ENCODE measurements at places on chromosomes 7 and 10.

- DNase-seq = no peak
Measured at GRCh38 chr7:27763983-27764508, 24.1 kb downstream of the TAX1BP1 start.

- no peak for DNase-seq
Measured at GRCh38 chr7:150939466-150939865, 38.7 kb downstream of the KCNH2 start.

- DNase-seq = peak; percentile 81
Measured at GRCh38 chr7:125355899-125356298, 426.3 kb upstream of the POT1 start.

- no peak for DNase-seq
Measured at GRCh38 chr10:120613180-120613579, 156.2 kb downstream of the PLPP4 start.

DNA sequence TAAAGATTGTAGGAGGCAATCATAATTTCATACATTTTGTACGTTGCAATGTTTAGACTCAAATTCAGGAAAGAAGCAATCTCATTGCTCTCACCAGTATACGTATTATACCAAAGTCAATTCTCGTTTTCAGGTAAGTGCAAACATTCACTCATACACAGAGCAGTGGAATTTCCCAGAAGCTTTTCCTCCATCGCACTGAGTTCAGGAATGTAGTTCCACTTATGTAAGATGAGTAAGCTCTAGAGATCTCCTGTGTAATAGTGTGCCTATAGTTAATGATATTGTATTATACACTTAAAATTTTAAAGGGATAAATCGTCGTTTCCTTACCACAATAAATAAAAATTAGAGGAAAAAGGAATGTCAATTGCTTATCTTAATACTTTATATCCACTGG, 470.8 kb upstream of the KCND2 start:
- no peak for DNase-seq

DNA sequence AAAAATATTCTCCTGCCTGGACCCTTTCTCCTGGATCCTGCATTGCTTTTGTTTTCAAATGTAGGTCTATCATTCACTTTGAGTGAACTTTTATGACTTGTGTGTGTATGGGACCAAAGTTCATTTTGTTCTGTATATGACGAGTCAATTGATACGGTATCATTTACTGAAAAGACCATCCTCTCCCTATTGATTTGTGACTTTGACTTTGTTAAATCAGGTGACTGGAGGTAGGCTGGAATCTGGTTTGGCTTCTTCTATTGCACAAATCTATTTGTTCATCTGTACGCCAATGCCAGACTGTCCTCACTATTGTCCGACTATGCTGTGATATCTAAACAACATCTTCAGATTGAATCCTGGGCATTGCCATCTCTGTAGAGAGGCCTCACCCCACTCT, 5.3 kb upstream of the ARMS2 start:
- DNase-seq = no peak

GRCh38 chr10:12993595-12993994, 7.9 kb downstream of the CCDC3 start:
- DNase-seq = no peak

GRCh38 chr10:129123428-129123827, 343.6 kb upstream of the MGMT start:
- DNase-seq = no peak

GRCh38 chr7:33671531-33672262, 233.6 kb upstream of the BMPER start:
- DNase-seq = no peak

- no peak for DNase-seq
Measured at GRCh38 chr10:130737621-130738020, 573.9 kb downstream of the TCERG1L start.

GRCh38 chr7:55155351-55156117, 136.7 kb downstream of the EGFR start:
- no peak for DNase-seq

DNA sequence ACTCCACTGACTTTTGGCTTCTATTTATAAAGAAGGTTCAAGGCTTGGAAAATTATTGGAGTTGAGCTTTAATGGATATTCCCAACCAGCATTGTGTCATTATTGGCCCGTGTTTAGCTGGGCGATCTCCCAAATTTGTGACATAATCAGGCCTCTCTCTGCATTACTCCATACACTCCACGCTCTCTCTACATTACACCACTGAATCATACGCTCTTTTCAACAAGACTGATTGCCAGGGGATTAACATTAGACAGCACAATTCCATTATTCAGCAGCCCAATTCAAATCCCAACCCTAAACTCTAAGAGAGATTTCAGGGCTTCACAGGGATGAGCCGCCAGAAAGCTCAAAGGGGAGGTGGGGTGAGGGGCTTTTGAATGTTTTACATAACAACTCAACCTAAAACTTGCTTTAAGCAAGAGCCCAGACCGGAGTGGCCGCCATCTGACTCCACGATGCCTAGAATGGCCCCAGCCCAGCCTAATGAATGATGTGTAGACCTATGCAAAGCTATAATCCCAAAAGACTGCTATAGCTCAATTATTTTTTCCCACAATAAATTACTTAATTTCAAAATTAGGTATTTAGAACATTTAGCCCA, 61.8 kb downstream of the FGFR2 start:
- no peak for DNase-seq

- DNase-seq = no peak
Measured at GRCh38 chr7:133562621-133563020, 309.7 kb downstream of the EXOC4 start.

DNA sequence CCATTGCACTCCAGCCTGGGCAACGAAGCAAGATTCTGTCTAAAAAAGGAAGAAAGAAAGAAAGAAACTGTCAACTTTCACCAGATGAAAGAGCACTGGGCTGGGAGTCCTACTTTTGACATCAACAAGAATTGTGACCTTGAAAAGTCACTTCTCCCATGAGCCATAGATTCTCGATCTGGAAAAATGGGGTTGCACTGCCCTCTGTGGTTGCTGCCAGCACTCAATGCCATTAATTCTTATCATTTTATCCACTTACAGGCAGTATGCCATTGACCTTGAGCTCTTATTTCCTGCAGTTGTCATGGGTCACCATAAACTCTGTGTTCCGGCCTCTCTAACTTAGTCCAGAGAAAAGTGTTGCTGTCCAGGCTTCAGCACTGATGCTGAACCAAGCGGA, 137.2 kb downstream of the NOC3L start:
- DNase-seq = no peak

- no peak for DNase-seq
Measured at GRCh38 chr7:47326808-47327207, 255.1 kb downstream of the TNS3 start.

DNA sequence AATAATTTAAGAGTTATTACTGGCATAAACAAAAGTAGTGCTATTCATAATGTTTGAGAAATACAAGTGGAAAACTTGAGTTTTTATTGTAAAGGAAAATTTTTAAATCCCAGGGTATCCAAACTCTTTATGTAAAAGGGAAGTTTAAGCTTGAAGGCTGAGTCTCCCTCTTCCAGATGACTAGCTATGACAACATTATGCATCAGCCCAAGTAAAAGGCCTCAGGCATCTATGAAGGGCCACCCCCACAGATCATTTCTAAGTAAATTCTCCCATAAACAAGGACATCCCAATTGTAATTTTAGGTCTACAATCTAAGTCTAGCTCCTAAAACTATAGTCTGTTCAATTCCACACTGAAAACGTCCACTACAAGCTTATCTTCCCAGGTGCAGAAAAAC, 166.2 kb upstream of the STEAP1 start:
- DNase-seq = no peak

- DNase-seq = no peak
Measured at GRCh38 chr10:126917375-126917774, 12.1 kb downstream of the DOCK1 start.

DNA sequence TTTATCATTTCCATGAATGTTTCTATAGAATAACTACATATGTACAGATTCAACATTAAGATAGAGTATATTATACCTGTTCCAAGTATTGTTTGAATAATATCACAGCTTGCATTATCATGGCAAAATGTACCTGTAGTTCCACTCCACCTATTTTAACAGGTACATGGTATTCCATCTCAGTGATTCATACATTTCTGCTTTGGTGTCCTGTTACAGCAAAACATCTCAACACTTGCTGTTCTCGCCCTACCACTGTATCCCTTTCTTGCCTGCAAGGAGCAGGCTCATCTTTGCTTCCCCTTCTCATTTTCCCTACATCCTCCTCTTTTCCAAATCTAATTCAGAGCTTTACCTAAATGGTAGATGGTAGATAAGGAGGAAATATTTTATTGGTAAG, 27.1 kb upstream of the SGCE start:
- no peak for DNase-seq

DNA sequence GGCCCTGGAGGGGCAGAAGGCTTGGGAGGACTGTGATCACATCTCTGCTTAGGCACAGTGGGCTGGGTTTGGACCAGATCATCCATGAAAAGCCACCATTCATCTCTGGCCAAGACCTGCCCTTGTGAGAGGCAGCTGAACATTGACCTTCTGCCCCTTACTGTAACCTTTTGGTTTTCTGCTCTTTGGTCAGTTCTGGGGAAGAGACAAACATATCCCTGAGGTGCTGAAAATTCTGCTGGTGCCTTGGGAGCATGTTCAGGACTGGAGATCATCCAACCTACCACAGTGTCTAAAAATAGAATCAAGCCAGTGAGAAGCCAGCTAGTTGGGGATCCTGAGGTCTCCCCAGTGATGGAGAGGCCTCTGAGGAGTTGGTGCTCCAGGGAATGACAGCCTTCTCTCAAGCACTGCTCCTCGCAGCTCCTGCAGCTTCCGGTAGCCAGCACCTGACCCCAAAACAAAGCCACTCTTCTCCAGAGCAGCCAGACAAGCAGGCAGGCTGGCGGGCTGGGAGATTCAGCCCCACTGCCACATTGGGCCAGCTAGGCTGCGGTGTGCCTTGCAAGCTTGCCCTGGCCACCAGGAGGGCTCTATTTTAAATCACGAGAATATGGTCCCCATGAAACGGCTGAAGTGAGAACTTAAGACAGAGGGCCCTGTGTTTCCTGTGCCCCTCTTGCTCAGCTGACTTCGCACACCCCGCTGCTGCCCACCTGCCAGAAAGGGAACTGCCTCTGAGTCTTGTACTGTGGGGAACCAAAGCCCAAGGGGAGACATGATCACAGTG, 37.8 kb upstream of the UBE2H start:
- DNase-seq = no peak

DNA sequence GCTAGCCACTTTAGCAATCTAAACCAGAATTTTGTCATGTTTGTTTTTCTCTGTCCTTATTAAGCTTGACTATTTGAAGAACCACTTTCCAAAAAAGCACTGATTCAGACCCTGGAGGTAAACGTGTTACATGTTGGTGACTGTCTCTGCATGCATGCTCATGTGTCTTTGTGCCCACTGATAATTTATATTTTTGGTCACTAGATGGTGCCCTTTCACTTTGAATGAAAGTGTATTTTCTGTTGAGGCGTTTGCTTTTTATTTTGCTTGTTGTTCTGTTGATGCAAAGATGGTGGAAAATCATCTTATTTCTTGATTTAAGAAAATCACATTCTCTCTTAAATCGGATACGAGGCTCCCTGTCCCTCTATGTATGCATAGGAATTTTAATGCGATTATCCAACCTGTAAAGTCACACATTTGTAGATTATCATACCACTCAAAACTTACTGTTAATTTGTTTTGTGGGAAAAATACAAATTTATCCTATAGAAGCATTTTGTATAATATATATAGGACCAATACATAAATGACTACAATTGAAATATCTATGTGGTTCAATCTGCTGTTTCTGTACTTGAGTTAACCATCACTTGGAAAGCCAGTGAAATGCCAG, 269.3 kb downstream of the BICC1 start:
- DNase-seq = peak; percentile 59

DNA sequence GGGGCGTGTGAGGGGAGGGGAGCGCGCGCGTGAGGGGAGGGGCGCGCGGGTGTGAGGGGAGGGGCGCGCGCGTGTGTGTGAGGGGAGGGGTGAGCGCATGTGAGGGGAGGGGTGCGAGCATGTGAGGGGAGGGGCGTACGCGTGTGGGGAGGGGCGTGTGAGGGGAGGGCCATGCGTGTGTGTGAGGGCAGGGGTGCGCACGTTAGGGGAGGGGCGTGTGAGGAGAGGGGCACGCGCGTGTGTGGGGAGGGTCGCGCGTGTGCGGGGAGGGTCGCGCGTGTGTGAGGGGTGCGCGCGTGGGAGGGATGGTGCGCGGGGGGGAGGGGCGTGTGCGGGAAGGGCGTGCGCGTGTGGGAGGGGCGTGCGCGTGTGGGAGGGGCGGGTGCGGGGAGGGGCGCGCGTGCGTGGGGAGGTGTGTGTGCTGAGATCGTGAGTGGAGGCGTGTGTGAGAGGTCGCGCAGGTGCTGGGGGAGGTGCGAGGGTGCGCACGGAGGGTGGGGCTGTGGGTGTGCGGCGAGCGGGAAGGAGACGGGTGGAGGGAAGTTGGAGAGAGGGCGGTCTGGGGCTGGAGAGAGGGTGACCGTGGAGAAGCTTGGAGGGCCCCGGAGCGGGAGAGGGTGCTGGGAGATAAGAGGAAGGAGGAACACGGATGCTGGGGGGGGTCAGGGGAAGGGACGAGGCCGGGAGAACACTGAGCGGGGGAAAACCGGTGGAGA, 19.7 kb downstream of the MXI1 start:
- peak; percentile 61 for DNase-seq

DNA sequence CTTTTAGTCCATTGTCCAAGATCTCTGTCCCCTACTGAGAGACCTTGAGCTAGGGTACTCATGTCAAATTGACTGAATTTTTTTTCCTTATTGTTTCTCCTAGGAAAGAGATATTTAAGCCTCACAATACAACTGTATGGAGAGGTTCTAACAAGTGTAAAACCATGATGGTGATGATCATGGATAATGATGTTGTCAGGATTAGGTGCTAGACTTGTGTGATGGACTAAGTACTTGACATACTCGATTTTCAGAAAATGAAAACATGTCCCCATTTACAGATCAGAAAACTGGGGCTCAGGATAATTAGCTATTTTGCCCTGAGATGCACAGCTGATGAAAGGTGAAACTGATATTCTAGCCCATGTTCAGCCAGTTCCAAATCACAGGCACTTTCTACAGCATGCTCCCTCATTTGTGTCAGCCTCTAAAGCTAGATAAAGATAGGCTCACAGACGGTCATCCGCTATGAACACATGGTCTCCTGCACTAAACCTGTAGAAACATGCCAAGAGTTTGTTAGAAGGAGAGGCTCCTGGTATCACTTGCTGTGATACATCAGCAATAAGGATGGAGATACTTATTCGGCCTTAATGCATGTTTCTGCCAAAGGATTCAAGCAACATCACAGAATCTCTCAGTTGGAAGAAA, 67.6 kb downstream of the CREB3L2 start:
- DNase-seq = no peak

GRCh38 chr7:142301923-142302550, 44.2 kb upstream of the PRSS58 start:
- DNase-seq = peak; percentile 11

GRCh38 chr10:118754229-118754555, 578 bp downstream of the CACUL1 start:
- DNase-seq = peak; percentile 45

- DNase-seq = no peak
Measured at GRCh38 chr10:68742397-68742796, 21.4 kb downstream of the CCAR1 start.

DNA sequence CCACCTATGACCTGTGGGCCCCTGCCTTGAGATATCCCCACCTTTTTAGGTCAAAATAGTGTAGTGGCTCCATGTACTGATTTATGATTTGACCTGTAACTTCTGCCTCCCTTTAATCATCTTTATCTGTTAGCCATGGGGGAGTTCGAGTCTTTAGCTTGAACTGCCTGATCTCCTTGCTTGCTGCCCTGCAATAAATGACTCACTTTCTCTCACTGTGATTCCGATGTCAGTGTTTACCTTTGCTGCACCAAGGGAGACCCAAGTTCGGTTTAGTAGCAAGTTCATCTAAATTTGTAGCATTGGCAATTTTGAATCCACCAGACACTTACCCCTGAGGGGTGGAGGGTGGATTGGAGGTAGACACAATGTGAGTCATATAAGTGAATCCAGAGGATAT, 814.6 kb upstream of the AUTS2 start:
- no peak for DNase-seq
